Pancreas (tissue), 10 donors: ENCODE measurements at places on chromosomes 1 and 21.

GRCh38 chr1:177466286-177466685 lies 295.5 kb downstream of the BRINP2 start:
- DNase-seq = no peak

GRCh38 chr1:203026666-203027663 lies 674 bp downstream of the PPFIA4 start:
- DNase-seq = no peak

DNA sequence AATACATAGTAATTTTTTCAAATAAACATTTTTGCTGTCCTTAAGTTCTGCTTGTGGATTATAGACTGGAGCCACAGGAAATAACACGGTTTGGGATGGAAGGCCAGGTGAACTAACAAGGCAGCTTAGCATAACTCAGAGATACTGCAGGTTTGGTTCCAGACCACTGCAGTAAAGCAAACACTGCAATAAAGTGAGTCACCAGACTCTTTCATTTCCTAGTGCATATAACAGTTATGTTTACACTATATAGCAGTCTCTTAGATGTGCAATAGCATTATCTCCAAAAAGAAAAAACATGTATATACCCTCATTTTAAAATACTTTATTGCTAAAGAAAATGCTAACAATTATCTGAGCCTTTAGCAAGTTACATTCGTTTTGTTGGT lies 22.0 kb downstream of the LRRC42 start:
- no peak for DNase-seq

- no peak for DNase-seq
Observed at GRCh38 chr1:86419277-86419903, 4.6 kb upstream of the CLCA2 start.

GRCh38 chr1:228837817-228838716 lies 102.8 kb downstream of the RHOU start:
- DNase-seq = peak; percentile 79

DNA sequence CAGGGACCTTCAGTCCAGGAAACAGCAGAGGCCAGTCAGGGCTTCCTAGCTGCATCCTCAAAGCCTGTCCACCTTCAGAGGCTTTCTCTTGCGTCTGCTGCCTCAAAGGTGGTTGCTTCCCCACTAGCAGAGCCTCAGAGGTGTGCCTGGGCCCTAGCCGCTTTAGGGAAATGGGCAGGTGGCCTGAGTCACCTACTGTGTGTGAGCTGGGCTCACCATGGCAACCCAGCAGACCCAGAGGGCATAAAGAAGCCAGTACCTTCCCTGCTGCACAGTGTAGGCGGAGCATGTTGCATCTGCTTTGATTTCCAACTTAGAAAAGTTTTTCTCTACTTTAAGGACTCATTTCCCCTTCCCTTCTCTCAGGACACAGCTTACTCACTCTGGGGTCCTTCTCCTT lies 12.5 kb downstream of the SLC9A1 start:
- no peak for DNase-seq

- no peak for DNase-seq
Observed at GRCh38 chr21:43208561-43209332, 39.9 kb downstream of the CRYAA start.

DNA sequence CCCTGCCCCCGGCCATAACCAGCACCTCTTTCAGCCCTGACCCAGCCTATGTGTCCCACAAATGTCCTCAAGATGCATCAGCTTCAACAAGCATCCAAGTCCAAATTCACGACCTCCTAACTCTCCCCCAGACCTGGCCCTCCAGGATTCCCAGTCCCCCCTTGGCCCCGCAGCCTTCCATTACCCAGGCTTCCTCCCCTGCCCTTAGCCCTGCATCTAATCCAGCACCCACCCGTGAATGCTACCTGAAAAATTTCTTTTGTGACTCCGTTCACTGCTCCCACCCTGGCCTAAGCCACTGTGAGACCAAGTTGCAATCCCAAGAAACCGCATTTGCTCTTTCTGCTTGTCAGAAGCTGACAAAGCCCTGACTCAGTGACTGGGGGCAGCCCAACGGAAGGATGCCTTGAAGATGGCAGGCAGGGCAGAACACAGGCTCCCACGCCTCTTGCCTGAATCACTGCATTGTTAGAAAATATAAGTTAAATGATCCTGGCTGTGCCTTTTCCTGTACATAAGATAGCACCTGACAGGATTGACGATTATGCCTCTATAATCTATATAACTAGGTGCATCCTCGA lies 939 bp upstream of the MFAP2 start:
- DNase-seq = no peak

- DNase-seq = no peak
Observed at GRCh38 chr1:221663321-221663720, 78.6 kb downstream of the DUSP10 start.

GRCh38 chr21:46634966-46635323 lies 529 bp upstream of the PRMT2 start:
- DNase-seq = no peak

- DNase-seq = no peak
Observed at GRCh38 chr1:23441446-23442148, 17.0 kb upstream of the TCEA3 start.

GRCh38 chr1:94072840-94073522 lies 48.0 kb downstream of the ABCA4 start:
- no peak for DNase-seq

GRCh38 chr1:162696286-162696862 lies 64.1 kb downstream of the DDR2 start:
- DNase-seq = peak; percentile 58

- DNase-seq = no peak
Observed at GRCh38 chr1:166695115-166695514, 144.2 kb upstream of the POGK start.

GRCh38 chr1:164433141-164433817 lies 125.7 kb upstream of the PBX1 start:
- DNase-seq = no peak

- DNase-seq = no peak
Observed at GRCh38 chr1:1883092-1883873, 7.6 kb downstream of the GNB1 start.

DNA sequence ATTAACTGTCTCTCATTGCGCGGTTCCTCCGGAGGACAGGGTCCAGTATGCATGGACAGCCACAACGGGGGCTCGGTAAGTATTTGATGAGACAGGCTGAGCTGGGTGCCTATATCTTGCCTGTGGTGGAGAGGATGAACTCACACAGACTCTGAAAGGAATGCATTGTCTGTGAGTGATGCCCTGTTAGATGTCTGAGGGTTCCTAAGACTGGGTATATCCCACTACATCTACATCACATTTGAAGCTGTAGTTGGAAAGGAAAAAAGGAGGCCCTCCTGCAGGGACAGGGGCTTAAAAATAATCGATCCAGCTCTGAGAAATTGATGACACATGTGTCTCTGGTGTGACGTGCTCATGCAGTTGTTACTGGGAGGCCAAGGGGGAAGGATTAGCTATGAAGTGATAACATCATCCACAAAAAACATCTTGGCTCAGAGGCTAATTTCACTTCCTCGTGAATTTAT lies 1.9 kb downstream of the ADARB1 start:
- DNase-seq = no peak

- no peak for DNase-seq
Observed at GRCh38 chr1:212203630-212204029, 81.6 kb upstream of the PPP2R5A start.

- DNase-seq = no peak
Observed at GRCh38 chr1:207034208-207034607, 1.7 kb upstream of the C1orf116 start.

GRCh38 chr1:40221977-40222772 lies 25.6 kb upstream of the TMCO2 start:
- no peak for DNase-seq

GRCh38 chr1:71014178-71014579 lies 33.4 kb downstream of the PTGER3 start:
- DNase-seq = no peak

GRCh38 chr1:167442142-167442848 lies 76.0 kb downstream of the CD247 start:
- DNase-seq = peak; percentile 68

- no peak for DNase-seq
Observed at GRCh38 chr1:233336554-233337456, 9.3 kb downstream of the MAP3K21 start.

- DNase-seq = no peak
Observed at GRCh38 chr1:231363624-231364023, 25.5 kb downstream of the SPRTN start.

DNA sequence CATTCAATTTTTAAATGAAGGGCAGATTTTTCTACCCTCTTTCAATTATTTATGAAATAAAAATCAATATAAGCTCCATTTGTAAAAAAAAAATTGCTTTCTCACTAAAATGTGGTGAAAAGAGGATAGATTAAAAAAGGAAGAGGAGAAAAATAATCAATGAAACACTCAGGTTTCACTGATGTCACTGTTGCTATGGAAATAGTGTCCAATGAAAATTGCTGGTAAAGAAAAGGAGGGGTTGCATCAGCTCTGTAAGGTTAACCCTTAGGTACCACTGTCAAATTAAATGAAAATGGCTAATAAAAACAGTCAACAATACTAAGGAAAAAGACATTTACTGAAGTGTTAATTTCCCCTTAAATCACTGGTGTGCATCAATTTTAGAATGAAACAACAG lies 91.6 kb upstream of the TTC39A start:
- DNase-seq = no peak

GRCh38 chr21:25965951-25966707 lies 204.4 kb downstream of the APP start:
- DNase-seq = no peak

- DNase-seq = no peak
Observed at GRCh38 chr1:51264451-51264850, 28.4 kb downstream of the RNF11 start.

- DNase-seq = no peak
Observed at GRCh38 chr1:1754051-1754815, 24.0 kb downstream of the NADK start.

DNA sequence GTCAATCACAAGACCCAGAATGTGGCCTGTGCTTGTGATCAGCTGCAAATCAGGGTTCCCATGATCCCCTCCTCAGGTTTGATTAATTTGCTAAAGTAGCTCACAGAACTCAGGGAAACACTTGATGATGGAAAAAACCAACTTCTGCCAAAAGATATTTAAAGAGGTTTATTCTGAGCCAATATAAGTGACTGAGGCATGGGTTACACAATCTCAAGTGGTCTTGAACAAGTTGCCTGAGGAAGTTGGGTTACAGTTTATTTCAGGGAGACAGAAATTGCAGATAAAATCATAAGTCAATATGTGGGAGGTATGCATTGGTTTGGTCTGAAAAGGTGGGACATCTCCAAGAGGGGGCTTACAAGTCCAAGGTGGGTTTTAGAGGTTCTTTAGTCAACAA lies 243.1 kb downstream of the S1PR1 start:
- no peak for DNase-seq

DNA sequence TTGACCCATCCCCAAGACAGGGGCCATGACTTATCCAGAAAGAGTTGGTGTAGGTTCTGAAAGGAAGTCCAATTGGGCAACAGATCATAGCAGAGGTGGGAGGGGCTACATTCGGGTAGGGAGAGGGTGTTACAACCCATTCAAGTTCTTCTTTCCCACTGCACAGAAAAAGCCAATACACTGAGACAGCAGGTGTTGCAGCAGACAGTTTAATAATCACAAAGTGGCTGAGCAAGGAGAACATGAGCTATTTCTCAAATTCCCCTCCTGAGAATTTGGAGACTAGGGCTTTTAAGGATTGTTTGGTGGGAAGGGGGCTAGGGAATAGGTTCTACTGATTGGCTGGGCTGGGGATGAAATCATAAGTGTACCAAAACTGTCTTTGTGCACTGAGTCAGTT lies 328.4 kb upstream of the POU3F1 start:
- no peak for DNase-seq

GRCh38 chr1:213327017-213327667 lies 276.1 kb downstream of the RPS6KC1 start:
- peak; percentile 7 for DNase-seq

DNA sequence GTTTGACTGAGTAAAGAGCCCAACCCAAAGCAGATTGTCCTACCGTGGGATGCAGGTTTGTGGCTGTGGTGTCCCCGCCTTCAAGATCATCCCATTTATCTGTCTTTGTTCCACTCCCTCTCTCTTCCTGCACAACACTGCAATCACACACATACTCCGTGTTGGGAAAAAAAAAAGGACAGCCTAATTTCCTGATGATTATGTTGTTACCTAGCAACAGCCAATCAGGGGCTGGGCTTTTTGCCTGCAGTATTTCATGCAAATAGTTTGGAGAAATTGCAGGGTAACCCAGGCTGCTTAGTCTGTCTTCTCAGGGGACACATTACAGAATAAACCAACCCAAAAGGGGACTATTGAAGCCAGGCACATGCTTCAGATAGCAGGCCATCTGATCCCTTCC lies 38.3 kb downstream of the PHC2 start:
- DNase-seq = no peak

- no peak for DNase-seq
Observed at GRCh38 chr1:211535346-211535745, 43.4 kb upstream of the RD3 start.

- DNase-seq = no peak
Observed at GRCh38 chr1:53371121-53371666, 43.3 kb upstream of the LRP8 start.

- no peak for DNase-seq
Observed at GRCh38 chr1:245880754-245881403, 626.2 kb downstream of the SMYD3 start.

- DNase-seq = no peak
Observed at GRCh38 chr1:221435504-221435904, 306.4 kb downstream of the DUSP10 start.

- DNase-seq = no peak
Observed at GRCh38 chr1:118894836-118895235, 93.3 kb downstream of the TBX15 start.

DNA sequence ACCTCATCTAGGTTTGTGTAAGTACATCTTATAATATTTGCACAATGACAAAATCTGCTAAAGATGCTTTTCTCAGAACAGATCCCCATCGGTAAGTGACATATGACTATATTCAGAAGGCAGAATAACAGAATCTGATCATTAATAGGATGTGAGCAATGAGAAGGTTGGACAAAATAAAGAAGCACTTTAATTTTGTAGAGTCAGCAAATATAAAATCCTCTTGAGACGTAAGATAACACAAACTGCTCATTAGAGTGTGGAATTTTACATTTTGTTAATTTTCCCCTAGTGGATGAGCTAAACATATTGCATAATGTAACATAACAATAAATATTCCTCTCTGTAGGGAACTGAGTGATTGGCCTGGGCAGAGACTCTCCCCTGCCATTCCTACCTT lies 658.4 kb upstream of the ZP4 start:
- DNase-seq = no peak

GRCh38 chr1:201248721-201249559 lies 34.4 kb upstream of the PKP1 start:
- no peak for DNase-seq
